Kasumi-1 (cell line): ENCODE measurements at places on chromosomes 6 and 20.

- DNase-seq: no peak
These were observed 27.0 kb upstream of the RNF144B start for GRCh38 chr6:18360188-18360587.

GRCh38 chr6:36603222-36604089, 9.3 kb downstream of the SRSF3 start:
- DNase-seq: no peak

- DNase-seq: peak; percentile 30
These were observed 23.0 kb upstream of the ECHDC1 start for GRCh38 chr6:127366282-127367022.

DNA sequence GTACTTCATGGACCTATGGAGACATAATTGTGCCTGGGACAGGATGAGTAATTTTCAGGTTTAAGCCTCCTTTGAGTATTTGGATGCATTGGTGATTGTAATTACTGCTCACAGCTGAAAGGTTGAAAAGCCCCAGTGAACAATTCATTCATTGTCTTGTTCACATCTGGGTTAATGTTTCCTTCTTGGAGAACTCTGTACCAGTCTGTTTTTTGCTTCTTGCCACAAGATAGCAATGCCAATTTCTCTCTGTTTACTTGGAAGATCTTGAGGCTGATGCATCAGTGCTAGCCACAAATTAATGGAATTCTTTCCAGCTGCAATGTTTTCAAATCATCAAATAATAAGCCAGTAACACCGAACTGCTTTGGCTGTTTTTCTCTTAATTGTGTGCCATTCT, 207.8 kb downstream of the BMP2 start:
- no peak for DNase-seq

- DNase-seq: peak; percentile 37
These were observed 12.0 kb downstream of the PTPN1 start for GRCh38 chr20:50522053-50522674.

GRCh38 chr20:37282556-37282955, 6.9 kb upstream of the MANBAL start:
- no peak for DNase-seq
